Spleen (tissue), 13 donors: ENCODE measurements at places on chromosomes 16 and 17. TPM values are rescaled to one million over a fixed set of nuclear protein-coding genes. Genes with fewer than 3 reads are reported as not detected.

The CRHR1 gene
- total RNA-seq: not detected

The GRB7 gene
- total RNA-seq: 0.51 TPM

The CPNE7 gene
- total RNA-seq: 0.37 TPM

The PLA2G10 gene
- total RNA-seq: not detected

The KRTAP4-4 gene
- not detected for total RNA-seq

The WNT9B gene
- 0.66 TPM for total RNA-seq

The MT3 gene
- total RNA-seq: not detected

The RAB40C gene
- 13.0 TPM for total RNA-seq

The CISD3 gene
- total RNA-seq: 17.9 TPM
